ENCODE measurements at places on chromosomes 16 and 17. TPM values are rescaled to one million over a fixed set of nuclear protein-coding genes. Genes with fewer than 3 reads are reported as not detected.
A peak's percentile ranks its signal among the peaks of the same experiment; 100 is the strongest.

- no peak overlapping the region for H3K4me3 ChIP-seq
- H3K4me1 ChIP-seq, result no peaks in the 10 kb centered on the region
- H3K27ac ChIP-seq, result no peak overlapping the region
Observed at GRCh38 chr16:70267516-70267915, 15.8 kb upstream of the EXOSC6 start.

DNA sequence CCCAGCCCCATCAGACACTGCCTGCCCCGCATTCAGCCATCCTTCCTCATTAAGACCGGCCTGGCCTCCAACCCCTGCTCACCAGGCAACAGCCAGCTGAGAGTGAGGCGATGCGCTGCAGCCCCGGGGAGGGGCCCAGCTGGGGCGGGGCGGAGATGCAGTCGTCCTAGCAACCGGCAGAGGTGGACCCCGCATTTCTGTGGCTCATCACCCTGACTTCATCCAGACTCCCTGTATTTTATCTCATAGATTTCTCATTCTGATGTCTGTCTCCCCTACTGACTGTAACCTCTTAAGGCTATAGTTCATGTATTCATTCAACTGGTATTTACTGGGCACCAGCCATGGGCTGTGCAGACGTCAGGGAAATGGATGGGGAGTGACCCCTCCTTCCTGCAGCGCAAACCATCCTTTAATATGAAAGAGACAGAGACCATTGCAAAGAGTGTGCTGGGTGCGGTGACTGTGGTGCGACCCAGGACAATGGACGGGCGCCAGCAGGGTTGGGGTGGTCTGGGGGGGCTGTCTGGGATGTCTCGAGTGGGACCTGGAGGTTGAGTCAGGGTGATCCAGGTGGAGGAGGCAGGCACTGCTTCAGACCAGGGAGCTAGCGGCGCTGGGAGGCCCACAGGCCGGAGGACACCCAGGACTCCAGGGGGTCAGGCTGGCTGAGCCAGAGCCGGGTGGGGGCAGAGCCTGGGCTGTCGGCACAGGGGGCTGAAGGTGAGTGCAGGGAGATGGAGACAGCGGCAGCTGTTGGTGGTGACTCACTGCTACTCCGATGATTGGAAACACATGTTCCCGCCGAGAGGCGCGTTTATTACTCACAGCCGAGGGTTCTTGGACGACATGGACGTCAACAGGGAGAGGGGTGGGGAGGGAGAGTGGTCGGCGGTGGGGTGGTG, 10.5 kb upstream of the TIMP2 start:
- no peak overlapping the region for H3K4me3 ChIP-seq
- DNase-seq, result no peak
- no peaks in the 10 kb centered on the region for H3K27me3 ChIP-seq
- no peak overlapping the region for H3K27ac ChIP-seq
- no peaks in the 10 kb centered on the region for H3K36me3 ChIP-seq

GRCh38 chr16:7161891-7162290, 170.8 kb upstream of the RBFOX1 start:
- no peak for DNase-seq
- H3K27ac ChIP-seq, result no peak overlapping the region
- H3K27me3 ChIP-seq, result no peaks in the 10 kb centered on the region

DNA sequence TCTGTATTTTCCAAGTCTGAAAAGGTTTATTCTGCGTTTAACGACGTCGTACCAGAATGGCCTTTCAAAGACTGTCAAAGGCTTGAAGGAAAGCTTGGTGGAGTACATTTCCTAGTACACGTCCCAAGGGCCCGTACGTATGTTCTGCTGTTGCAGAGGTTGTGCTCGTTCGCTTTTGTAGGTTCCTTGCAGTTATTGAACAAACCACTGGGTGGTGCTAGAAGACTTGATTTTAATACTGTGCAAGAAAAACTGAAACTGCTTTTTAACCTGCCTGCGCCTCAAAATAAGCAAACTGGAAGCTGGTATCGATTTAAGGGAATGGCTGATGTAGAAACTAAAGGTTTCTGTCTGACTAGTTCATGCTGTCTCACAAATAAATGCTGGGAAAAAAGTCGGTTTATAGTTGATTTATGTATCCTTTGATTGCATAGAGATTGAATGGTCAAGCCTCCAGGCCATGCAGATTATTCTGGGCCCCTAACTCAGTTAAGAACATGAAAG, 54.6 kb downstream of the USP10 start:
- peaks cover 86% of the 10 kb centered on the region for H3K4me1 ChIP-seq
- H3K27me3 ChIP-seq, result no peaks in the 10 kb centered on the region
- no peak overlapping the region for H3K4me3 ChIP-seq
- peaks cover 15% of the 10 kb centered on the region for H3K36me3 ChIP-seq

DNA sequence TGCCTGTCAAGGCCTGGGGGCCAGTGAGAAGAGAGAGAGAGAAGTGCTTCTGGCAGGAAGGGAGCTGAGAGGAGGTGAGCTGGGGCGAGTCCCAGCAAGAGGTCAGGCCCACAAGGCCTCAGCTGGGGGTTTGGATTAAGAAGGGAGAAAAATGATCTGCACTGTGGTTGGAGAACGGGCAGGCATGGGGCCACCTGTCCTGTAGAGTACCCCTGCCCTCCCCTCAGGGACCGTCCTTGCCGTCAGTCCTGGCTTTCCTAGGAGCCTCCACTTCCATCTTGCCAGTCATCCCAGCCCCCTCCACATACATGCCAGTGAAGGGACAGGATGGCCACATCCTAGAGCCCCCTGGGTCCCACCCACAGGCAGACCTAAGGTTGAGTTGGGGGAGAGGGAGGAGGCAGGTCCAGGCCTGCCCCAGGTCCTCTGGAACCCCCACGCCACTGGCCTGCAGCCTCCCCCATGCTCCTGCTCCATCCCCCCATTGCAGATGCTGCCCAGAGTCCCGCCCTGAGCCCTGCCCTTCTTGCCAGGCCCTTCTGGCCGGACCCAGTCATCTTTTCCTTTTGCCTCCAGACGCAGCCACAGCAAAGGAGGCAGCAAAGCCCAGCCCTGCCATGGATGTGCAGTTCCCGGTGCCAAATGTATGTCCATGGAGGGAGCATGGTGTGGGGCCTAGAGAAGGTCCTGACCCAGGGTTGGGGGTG, 18.9 kb downstream of the KATNB1 start:
- DNase-seq, result no peak
- H3K4me1 ChIP-seq, result no peaks in the 10 kb centered on the region
- peak overlapping the region; percentile 59 for H3K27ac ChIP-seq
- peaks cover 12% of the 10 kb centered on the region for H3K36me3 ChIP-seq
- H3K27me3 ChIP-seq, result no peaks in the 10 kb centered on the region

- peaks cover 2% of the 10 kb centered on the region for H3K4me1 ChIP-seq
- DNase-seq, result no peak
- no peaks in the 10 kb centered on the region for H3K36me3 ChIP-seq
- H3K27me3 ChIP-seq, result peaks cover 6% of the 10 kb centered on the region
Observed at GRCh38 chr17:32314636-32315035, 27.3 kb downstream of the C17orf75 start.

DNA sequence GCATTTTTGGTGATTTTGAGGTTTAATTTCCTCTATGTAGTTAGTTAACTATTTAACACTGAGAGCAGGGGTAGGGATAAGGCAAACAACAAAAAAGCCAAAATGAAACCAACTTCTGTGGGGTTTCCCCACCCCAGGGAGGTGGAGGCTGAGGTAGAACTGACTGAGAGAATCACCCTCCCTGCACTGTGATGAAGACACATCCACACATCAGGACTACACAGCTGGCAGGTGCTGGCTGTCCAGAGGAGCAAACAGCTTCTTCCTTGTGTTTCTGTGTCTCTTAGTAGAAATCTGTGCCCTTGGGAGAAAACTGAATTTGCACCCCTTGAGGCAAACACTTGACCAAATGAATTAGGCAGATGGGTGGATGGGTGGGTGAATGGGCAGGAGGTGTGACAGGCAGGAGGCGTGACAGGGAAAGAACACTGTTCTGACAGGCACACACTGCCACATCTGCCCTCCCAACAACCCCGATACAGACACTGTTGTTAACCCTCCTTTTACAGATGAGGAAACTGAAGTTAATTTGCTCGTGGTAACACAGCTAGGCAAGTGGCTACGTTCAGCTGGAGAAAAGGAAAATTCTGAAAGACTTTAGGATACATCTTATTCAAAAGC, 62.9 kb upstream of the AMZ2 start:
- H3K4me3 ChIP-seq, result peak overlapping the region; percentile 40
- H3K36me3 ChIP-seq, result no peaks in the 10 kb centered on the region
- no peaks in the 10 kb centered on the region for H3K27me3 ChIP-seq
- H3K27ac ChIP-seq, result peak overlapping the region; percentile 68
- H3K4me1 ChIP-seq, result peaks cover 48% of the 10 kb centered on the region
- DNase-seq, result peak; percentile 78

DNA sequence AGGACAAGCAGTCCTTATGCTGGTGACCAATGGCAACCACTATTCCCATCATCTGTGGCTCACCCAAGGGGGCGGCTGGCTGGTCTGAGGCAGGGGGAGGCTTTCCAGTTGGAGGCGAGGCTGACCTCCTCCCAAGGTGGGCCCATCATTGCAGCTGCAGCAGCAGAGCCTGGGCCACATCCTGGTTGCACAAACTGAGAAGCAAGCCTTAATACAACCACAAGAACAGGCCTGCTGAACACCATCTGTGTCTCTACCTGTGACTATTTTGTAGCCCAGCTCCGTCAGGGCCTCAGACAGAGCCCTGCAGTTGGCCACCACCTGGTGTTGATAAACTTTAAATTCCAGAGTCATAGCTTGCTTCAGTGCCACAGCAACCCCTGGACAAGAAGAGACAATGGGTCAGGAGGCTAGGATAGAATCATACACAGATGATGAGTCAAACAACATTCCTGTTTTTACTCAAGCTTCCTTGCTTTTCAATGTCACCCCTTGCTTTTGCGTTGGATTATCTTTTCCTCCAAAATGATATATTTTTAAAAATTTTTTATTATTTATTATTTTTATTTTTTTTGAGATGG, 17.9 kb downstream of the SMCR8 start:
- no peak for DNase-seq
- H3K27me3 ChIP-seq, result no peaks in the 10 kb centered on the region
- no peak overlapping the region for H3K27ac ChIP-seq
- no peaks in the 10 kb centered on the region for H3K4me1 ChIP-seq

The BORCS6 gene
- total RNA-seq, result 4.0 TPM

The TMEM220 gene
- 0.94 TPM for total RNA-seq

The MSLN gene
- total RNA-seq, result not detected

The TTLL6 gene
- not detected for total RNA-seq
